ENCODE measurements at places on chromosomes 4 and X. TPM values are rescaled to one million over a fixed set of nuclear protein-coding genes. Genes with fewer than 3 reads are reported as not detected.
A peak's percentile ranks its signal among the peaks of the same experiment; 100 is the strongest.

Gene GLRA3
- not detected for total RNA-seq

Gene FAT1
- total RNA-seq, result 590 TPM

DNA sequence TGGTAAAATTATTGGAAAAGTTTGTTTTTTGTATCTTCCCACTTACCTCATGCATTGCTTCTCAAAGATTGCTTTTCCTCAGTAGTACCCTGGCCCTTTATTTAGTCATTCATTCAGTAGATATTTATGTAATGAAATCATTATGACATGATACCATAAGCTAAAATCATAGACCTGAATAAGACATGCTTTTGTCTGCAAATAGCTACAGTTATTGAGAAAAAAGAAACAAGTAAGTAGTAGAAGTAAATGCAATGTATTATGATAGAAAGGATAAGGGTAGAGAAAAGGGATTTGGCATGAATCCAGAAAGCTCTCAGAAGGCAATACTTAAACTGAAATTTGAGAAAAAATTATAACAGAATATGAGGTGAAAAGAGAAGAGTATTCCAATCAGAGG lies 352.5 kb downstream of the GPM6A start:
- no peaks in the 10 kb centered on the region for H3K27me3 ChIP-seq
- DNase-seq, result peak; percentile 23
- H3K27ac ChIP-seq, result peak overlapping the region; percentile 3
- no peaks in the 10 kb centered on the region for H3K4me1 ChIP-seq
- no peaks in the 10 kb centered on the region for H3K36me3 ChIP-seq

DNA sequence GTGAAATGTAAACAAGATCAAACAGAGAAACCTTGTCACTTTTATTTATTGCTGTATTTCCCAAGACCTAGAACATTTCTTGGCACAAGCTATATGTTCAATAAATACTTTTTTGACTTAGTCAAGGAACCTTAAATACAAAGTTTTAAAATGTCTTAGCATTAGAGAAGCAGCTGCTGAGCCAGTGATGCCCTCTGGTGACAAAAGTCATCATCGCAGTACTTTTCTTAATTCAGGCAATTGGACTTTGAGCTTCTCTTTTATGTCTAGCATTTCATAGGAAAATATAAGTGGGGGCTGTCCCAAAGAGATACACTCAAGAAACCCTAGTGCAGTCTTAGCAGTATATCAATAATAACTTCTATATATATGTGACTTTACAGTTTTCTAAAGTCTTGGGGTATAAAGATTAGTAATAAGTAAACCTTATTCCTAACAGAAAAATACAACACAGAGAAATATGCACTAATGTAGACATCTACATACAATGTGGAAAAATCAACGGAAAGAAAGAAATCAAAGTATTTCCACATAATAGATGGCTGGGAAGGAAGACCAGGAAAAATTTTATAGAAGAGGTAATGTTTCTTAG lies 118.4 kb downstream of the DTHD1 start:
- H3K4me1 ChIP-seq, result no peaks in the 10 kb centered on the region
- H3K36me3 ChIP-seq, result no peaks in the 10 kb centered on the region
- DNase-seq, result peak; percentile 7
- no peaks in the 10 kb centered on the region for H3K27me3 ChIP-seq
- no peak overlapping the region for H3K4me3 ChIP-seq

DNA sequence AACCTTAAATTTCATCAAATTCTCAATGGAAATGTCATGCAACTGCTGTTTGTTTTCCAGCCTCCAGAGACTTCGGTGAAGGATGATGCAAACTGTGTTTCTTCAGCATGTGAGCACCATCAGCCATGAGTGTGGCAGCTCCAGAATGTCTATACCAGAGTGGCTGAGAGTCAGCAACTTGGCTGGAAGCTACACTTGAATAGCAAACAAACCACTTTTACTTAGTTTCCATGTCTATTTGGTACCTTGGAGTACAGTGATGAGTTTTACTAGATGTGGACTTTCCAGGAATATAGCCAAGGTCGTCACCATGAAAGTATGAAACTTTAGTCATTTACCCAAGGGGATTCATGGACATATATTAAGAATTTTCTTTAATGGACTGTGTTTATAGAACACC lies 4.3 kb upstream of the IL21 start:
- no peaks in the 10 kb centered on the region for H3K36me3 ChIP-seq
- no peaks in the 10 kb centered on the region for H3K4me1 ChIP-seq
- no peak overlapping the region for H3K4me3 ChIP-seq
- DNase-seq, result no peak
- H3K27me3 ChIP-seq, result peaks cover 2% of the 10 kb centered on the region

DNA sequence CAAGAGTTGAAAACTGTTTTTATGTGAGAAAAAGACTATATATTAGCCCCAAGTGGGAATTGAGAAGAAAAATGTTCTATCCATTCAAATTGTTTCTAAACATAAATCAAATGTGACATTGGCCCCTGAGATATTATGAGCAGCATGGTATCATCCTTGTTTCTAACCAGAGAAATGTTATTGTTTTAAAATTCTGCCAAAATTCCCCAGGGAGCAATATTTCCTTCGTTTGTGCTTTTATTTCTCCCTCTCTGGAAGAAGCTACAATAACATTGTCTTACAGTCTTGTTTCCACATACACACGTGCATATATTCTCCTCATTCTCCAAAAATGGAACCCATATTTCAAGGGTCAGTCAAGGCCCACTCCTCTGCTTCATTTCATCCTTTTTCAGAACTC lies 46.7 kb downstream of the MAGEB17 start:
- no peaks in the 10 kb centered on the region for H3K36me3 ChIP-seq
- no peak overlapping the region for H3K27ac ChIP-seq
- H3K4me1 ChIP-seq, result no peaks in the 10 kb centered on the region
- H3K4me3 ChIP-seq, result no peak overlapping the region
- DNase-seq, result no peak
- no peaks in the 10 kb centered on the region for H3K27me3 ChIP-seq

DNA sequence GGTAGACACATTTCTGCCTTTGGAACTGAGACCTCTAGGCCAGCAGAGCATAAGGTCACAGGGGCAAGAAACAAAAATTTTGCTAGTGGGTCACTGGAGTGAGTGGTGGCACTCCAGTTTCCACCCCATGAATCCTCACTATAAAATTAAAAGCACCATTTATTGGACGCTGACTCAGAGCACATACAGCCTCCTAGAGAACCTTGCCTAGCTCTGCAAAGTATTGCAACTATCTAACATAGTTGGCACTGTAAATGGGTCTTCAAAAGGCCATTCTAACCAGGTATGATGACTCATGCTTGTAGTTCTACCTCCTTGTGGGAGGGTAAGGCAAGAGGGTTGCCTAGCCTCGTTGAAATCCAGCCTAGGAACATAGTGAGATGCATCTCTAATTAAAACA lies 25.1 kb downstream of the RRAGB start:
- peaks cover 2% of the 10 kb centered on the region for H3K36me3 ChIP-seq
- H3K27me3 ChIP-seq, result no peaks in the 10 kb centered on the region
- no peak overlapping the region for H3K27ac ChIP-seq
- H3K4me1 ChIP-seq, result no peaks in the 10 kb centered on the region
- H3K4me3 ChIP-seq, result no peak overlapping the region
